ENCODE measurements at places on chromosomes 12 and 14.
A peak's percentile ranks its signal among the peaks of the same experiment; 100 is the strongest.

- no peak for DNase-seq
Measured at GRCh38 chr12:117919479-117919878, 49.3 kb downstream of the KSR2 start.

DNA sequence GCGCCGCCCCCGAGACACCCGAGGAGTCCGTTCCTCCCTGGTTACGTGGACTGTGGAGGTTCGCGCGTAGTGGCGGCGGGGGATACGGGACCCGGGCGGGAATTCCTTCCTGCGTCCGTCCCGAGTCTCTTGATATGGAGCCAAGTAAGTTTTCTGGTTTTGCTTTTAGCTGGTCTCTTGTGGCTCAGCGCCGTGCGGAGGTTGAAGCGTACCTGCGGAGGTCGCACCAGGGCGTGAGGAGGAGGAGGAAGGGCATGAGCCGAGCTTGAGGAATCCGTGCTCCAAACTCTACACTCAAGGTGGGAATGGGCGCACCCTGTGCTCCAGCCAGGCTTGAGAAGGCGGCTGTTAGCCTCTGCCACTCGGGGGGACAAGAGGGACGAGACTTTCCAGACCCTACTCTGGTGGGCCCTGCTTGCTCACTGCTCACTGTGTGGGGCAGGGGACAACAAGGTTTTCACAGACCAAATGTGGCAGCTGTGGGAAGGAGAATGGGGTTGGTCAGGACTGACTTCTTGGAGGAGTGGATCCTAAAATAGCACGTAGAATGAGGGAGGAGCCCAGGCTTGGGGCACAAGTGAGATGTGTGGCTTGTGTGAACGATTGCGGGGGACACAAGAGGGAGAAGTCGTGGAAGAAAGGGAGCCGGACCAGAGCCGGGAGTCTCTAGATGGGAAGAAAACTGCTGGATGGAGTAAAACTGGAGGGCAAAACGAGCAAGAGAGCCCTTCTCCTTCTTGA is 577 bp downstream of the ATG101 start:
- DNase-seq, result no peak

- DNase-seq, result no peak
Measured at GRCh38 chr12:113850309-113851056, 115.6 kb downstream of the RBM19 start.

- no peak for DNase-seq
Measured at GRCh38 chr14:42070031-42070430, 463.4 kb downstream of the LRFN5 start.

- no peak for DNase-seq
Measured at GRCh38 chr14:57498659-57499058, 5.0 kb upstream of the CCDC198 start.

DNA sequence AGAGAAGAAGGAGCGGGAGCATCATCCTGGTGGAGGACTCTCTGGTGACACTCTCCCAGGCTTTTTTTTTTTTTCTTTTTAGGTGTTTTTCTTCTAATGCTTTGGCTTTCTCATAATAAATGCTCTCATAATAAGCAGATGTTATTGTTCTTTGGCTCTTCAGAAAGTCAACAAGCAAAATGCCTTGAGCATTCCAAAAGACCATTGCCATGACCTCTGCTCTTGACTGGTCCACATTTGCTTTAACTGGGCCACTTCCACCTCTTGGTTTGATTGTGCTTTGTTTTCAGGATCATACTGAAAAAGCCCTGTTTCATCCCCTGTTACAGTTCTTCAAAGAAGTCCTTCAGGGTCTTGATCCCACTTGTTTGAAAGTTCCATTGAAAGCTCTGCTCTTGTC is 36.9 kb downstream of the CRACR2A start:
- DNase-seq, result no peak

DNA sequence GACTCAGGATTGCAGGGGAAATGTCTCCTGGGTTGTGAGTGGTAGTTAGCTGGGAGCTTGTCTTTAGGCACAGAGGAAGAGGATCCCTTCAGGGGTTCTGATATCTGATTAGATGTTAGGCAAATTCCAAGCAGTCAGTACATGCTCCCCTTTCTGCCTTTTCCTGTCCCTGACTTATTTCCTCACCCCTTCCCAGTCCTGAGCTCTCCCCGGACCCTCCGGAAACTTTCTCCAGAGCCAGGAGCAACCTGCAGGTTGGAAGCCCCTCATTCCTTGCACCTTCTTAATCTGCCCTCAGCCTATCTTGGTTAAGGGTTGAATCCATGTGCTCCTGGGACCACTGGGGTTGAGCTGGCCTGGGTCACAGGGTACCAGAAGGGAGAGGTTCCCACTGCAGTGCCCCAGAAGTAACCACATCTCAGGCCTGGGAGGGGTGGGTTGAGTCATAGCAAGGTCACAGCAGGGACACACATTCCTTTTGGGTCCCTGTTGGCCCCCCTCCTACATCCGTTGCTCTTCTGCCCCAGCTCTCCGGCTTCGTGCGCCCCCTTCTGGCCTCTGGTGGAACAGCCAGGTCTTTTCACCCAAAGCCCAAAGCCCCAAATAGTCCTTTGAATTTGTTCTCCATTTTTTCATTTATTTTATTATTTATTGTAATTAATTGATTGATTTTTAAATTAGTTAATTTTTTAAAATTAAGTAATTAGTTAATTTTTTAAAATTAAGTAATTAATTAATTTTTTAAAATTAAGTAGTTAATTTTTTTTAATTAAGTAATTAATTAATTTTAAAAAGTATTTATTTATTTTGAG is 1.8 kb downstream of the IGFBP6 start:
- DNase-seq, result peak; percentile 85

GRCh38 chr14:23034498-23035302 is at the start of gene PSMB5:
Gene PSMB5 (minus strand): TSS chr14:23034900. CDS start chr14:23034881, 19 bp downstream.
- DNase-seq, result peak; percentile 75

- DNase-seq, result no peak
Measured at GRCh38 chr12:124352839-124353238, 57.9 kb downstream of the RFLNA start.

GRCh38 chr12:42987216-42987650 is 397.7 kb upstream of the PRICKLE1 start:
- no peak for DNase-seq

DNA sequence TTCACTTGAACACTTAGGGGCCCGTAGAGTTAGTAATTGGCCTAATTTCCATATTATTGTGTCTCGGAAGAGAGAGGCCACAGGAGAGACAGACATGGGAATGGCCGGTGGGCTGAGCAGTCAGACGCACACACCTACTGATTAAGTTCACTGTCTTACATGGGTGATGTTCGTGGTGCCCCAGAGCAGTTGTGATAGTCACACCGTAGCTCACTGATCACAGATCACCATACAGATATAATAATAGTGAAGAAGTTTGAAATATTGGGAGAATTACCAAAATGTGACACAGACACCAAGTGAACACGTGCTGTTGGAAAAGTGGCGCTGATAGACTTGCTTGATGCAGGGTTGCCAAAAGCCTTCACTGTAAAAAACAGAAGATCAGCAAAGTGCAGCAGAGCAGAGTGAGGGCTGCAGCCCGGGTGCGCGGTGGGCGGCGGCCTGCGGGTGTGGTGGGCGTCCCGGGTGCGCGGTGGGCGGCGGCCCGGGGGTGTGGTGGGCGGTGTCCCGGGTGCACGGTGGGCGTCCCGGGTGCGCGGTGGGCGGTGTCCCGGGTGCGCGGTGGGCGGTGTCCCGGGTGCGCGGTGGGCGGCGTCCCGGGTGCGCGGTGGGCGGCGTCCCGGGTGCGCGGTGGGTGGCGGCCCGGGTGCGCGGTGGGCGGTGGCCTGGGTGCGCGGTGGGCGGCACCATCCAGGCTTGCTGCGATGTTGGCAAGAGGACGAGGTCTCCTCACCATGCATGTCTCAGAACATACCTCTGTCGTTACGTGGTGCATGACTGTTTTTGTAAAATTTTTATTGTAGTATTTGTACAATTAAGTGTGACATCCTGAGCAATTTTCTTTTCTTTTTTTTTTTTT is 34.3 kb upstream of the TEX22 start:
- DNase-seq, result peak; percentile 77

DNA sequence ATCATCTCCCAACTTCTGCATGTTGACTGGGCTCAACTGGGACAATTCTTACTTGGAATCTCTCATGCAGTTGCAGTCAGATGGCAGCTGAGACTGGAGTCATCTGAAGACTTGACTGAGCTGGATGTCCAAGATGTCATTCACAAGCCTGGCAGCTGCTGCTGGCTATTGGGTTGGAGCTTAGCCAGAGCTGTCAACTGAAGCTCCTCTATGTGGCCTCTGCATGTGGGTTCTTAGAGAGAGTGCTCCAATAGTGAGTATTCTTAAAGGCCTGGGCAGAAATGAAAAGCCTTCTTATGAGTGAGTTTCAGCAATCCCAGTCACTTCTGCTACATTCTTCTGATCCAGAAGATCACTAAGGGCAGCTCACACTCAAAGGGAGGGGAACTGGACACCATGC is 440.9 kb downstream of the LRIG3 start:
- no peak for DNase-seq

DNA sequence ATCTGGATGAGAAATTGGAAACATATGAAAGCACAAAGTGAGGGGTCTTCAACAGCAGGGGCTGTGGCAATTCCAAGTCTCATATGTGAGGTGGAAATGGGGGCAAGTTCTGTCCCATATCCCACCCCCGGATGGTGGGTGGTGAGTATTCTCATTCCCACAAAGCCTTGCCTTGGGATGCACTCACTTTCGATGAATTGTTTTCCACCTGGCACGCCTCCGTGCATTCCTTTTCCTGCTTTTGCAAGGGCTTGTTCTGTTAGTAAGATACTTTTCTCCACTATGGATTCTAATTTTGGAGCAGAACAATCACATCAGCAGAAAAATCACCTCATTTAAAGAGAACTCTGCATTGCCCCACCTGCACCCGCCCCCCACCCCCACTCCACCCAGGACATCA is 3.1 kb downstream of the LACRT start:
- no peak for DNase-seq

DNA sequence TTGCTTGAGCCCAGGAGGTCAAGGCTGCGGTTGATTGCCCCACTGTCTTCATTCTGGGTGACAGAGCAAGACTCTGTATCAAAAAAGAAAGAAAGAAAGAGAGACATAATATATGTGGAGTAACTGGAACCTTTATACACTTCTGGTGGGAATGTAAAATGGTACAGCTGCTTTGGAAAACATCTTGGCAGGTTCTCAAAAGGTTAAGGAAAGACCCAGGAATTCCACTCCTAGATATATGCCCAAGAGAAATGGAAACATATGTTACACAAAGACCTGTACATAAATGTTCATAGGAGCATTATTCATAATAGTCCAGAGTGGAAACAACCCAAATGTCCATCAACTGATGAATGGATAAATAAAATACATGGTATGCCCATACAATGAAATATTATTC is 7.2 kb downstream of the RBMS2 start:
- no peak for DNase-seq

DNA sequence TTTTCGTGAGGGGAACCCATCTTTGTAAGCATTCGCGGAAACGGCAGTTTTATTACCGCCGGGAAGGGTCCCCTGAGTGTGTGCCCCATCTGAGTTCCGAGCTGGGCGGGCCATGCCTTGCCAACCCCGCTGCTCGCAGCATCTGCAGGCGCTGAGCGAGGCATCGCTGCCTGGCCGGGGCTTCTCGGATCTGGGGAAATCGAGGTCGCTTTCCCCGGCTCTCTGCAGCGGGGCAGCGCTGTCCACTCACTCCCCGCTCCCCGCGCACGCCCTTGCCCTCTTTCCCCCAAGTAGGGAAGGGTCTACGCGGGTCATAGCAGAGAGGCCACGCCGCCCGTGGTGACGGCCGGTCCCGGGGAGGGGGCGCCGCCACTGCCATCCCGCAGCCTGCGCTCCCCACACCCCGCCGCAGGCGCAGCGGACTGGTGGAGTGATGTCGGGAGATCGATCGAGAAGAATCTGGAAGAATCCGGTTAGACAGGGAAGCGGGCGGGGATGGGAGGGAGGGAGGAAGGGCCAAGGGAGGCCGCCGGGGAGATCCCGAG is 507 bp upstream of the FKBP4 start:
- DNase-seq, result no peak

DNA sequence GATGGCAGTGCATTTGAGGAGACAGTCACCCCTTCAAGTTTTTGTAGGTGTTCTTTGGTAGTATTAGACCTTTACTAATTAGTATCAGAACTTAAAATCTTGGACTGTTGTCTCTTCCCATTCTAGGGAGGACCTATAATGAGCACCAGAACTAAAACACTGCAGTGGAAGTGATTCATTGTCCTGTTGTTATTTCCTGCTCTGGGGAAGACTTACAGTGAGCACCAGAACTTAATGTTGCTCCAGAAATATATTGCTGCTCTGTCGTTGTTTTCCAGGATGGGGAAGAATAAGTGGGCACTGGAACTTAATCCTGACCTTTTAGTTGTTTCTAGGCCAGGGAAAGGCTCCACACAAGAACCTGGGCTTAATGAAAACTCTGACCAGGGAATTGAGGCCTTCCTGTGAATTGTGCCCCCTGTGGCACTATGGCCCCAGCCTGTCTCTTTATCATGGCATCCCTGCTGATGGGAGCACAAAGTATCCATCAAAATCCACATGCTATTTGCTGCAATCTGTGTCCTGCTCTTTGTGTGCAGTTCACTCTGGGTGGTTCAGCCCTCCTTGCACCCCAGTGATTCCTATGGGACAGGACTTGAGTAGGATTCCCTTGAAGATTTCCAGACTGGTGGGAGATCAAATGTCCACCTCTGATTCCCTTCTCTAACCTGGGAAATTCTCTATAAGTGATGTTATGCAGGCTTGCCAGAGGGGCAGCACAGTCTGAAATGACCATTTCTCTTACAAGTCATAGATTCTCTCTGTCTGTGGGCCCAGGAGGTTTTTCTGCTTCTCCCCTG is 175.8 kb downstream of the PAWR start:
- DNase-seq, result no peak

DNA sequence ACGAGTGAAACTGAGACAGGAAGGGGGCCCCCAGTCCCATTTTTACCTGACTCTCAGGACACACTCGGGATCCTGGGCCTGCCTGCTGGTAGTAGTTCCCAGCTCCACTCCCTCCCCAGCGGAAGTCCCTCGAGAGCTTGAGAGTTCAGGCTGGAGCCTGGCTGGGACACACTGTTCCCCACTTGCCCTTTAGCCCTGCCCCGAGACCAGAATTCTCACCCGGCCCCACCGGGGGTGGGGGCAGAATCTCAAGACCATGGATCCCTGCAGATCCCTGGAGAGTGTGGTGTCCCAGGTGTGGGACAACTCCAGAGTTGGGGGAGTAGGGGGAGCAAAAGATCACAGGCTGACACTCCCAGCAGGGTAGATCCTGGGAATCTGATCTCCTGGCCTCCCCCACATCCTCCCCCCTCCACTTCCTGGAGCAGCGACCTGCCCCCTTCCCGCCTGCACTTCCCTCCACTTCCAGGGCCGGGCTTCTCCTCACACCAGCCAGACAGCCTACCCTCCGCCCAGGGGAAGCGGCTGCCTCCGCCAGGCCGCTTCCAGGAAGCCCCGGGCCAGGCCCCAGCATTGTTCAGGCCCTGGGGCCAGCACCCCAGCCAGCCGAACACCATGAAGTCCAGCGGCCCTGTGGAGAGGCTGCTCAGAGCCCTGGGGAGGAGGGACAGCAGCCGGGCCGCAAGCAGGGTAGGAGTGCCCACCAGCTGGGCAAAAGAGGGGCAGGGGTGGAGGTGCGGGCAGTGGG is at the start of gene TNS2:
TSS of gene TNS2 (plus strand) at position 495 of the 748 bp plus-strand sequence. CDS start at position 616, 121 bp downstream.
- no peak for DNase-seq

- no peak for DNase-seq
Measured at GRCh38 chr12:128573907-128574306, 249.9 kb downstream of the SLC15A4 start.

Measured in CD8-positive, alpha-beta memory T cell (primary cell).